ENCODE measurements at places on chromosomes 1 and 21.

GRCh38 chr1:186409091-186409490, 33.5 kb downstream of the ODR4 start:
- DNase-seq: no peak

- no peak for DNase-seq
Observed at GRCh38 chr1:24923485-24924113, 6.5 kb downstream of the RUNX3 start.

DNA sequence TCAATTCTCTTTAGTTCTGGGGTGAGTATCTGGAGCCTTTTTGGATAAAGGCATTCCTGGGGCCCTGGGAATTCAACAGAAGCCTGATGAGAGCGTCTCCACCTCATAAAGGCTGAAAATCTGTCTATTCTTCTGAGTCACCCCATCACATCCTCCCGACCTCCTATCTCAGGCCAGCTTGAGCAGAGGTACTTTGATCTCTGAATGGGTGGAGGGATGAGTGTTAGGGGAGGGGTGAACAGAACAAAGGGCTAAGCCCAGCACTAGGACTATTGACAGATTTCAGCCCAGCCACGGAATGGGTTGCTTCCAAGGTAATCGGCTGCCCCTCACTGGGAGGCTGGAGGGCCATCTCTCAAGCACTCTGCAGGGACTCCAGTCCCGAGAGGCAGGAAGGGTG, 2.5 kb upstream of the MYBPH start:
- peak; percentile 85 for DNase-seq

GRCh38 chr1:170559166-170559565, 27.2 kb downstream of the GORAB start:
- DNase-seq: no peak

DNA sequence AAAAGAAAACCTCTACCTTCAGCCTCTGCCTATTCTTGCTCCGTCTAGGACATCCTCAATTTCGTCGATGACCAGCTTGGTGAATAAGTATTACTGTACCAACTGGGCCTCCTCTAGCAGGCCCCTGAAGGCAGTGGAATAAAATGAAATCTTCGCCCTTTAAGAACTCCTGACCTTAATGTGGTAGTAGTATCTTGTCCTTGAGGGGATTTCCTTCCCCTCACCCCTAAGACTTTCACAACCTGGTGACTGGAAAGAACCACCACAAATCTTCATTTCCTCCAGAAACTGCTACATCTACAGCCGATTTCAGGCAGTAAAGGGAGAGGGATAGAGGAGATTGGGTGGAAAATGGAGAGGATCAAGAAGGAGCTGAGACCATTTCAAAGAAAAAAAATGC, 1.6 kb upstream of the HAX1 start:
- no peak for DNase-seq

DNA sequence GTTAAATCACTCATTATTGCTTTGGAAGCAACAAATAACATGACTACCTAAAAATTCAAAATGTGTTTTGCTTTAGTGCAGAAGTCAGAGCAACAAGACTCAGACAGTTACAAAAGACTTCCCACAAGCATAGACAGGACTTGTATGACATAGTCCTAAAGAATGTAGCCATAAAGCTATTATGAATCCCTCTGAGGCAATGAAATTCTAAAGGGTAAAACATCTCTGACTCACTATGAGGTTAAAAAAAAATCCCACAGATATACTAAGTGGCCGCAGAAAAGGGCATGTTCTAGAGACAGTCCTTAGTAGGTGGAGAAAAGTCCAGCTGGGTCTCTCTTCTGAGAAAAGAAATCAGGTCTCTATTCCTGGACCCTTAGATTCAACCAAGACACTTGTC, 4.9 kb downstream of the PRKAB2 start:
- peak; percentile 95 for DNase-seq

- DNase-seq: no peak
Observed at GRCh38 chr1:234975941-234976860, 152.4 kb downstream of the TOMM20 start.

DNA sequence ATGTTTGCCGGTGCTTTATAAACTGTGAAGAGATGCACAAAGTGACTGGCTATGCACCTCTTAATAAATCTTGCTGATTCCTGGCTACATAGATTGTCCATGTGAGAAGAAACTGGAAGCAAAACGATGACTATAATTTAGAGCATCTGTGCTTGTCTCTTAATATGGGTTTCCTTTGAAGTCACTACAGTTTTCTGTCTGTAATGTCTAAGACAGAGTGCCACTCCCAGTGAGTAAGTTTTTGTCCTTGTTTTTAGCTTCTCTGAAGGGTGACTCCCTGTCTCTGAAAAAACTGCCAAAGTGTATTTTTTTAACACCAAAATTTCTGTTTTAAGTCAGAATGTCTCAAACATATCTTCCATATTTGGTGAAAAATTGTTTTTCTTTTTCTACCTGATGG, 175.1 kb downstream of the FASLG start:
- DNase-seq: peak; percentile 38
